ENCODE measurements at places on chromosomes 16 and 17. TPM values are rescaled to one million over a fixed set of nuclear protein-coding genes. Genes with fewer than 3 reads are reported as not detected.

The PHOSPHO1 gene
- not detected for total RNA-seq

DNA sequence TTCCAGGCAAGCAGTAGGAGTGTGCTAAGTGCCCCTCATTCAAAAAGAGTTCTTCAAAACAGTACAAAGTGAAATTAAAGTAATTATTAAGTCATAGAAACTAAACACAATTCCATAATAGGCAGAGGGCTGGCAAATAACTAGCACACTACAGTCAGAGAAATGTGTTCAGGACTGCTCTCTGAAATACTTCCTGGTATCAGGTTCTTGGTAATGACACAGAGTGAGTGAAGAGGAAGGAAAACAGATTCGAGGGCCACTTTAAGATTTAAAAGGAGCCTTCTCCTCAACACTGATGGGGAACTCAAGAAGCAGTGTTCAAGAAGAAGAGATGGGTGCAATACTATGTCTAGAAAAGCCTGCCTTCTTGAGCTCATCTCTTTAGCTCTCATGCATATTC lies 139.2 kb downstream of the TOX3 start:
- H3K4me1 ChIP-seq: no peaks in the 10 kb centered on the region
- H3K36me3 ChIP-seq: no peaks in the 10 kb centered on the region
- DNase-seq: no peak
- H3K27ac ChIP-seq: no peak overlapping the region

- DNase-seq: no peak
- H3K4me3 ChIP-seq: no peak overlapping the region
- no peaks in the 10 kb centered on the region for H3K27me3 ChIP-seq
- H3K27ac ChIP-seq: no peak overlapping the region
- H3K4me1 ChIP-seq: peaks cover 12% of the 10 kb centered on the region
Measured at GRCh38 chr16:56946767-56947603, 14.8 kb upstream of the CETP start.

The CCL4L2 gene
- not detected for total RNA-seq

GRCh38 chr17:52762147-52762793 lies 603.8 kb upstream of the CA10 start:
- no peak overlapping the region for H3K4me3 ChIP-seq
- no peak overlapping the region for H3K27ac ChIP-seq
- H3K4me1 ChIP-seq: no peaks in the 10 kb centered on the region
- no peak for DNase-seq

The HSPB9 gene
- total RNA-seq: not detected

DNA sequence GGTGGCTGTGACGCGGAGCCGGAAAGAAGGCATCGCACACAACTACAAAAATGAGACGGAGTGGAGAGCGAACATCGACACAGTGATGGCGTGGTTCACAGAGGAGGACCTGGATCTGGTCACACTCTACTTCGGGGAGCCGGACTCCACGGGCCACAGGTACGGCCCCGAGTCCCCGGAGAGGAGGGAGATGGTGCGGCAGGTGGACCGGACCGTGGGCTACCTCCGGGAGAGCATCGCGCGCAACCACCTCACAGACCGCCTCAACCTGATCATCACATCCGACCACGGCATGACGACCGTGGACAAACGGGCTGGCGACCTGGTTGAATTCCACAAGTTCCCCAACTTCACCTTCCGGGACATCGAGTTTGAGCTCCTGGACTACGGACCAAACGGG lies 4.4 kb downstream of the ENPP7 start:
- no peaks in the 10 kb centered on the region for H3K4me1 ChIP-seq
- no peak overlapping the region for H3K4me3 ChIP-seq
- H3K27me3 ChIP-seq: no peaks in the 10 kb centered on the region
- H3K27ac ChIP-seq: no peak overlapping the region

GRCh38 chr16:83713597-83713996 lies 94.2 kb upstream of the HSBP1 start:
- no peaks in the 10 kb centered on the region for H3K27me3 ChIP-seq
- no peak overlapping the region for H3K27ac ChIP-seq
- H3K4me1 ChIP-seq: no peaks in the 10 kb centered on the region
- H3K36me3 ChIP-seq: no peaks in the 10 kb centered on the region
- no peak overlapping the region for H3K4me3 ChIP-seq

DNA sequence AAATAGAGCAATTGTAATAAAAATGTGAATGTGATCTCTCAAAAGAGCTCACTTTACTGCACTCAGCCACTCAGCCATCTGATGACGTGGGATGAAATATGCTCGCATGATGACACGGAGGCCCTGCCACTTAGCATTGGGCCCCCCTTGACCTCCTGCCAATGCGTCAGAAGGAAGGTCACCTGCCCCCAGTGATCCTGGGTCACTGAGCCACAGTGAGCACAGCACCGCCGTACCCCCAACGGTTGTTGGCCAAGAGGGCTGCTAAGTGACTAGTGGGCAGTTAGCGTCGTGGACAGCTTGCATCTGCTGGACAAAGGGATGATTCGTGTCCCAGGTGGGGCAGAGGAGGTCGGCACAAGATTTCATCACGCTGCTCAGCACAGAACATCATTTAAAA lies 22.9 kb downstream of the ZC3H18 start:
- H3K27me3 ChIP-seq: no peaks in the 10 kb centered on the region
- H3K4me1 ChIP-seq: peaks cover 52% of the 10 kb centered on the region
- H3K4me3 ChIP-seq: no peak overlapping the region

The PHKG2 gene
- total RNA-seq: 43.9 TPM

GRCh38 chr17:50211249-50212120 lies 10.1 kb upstream of the COL1A1 start:
- H3K27ac ChIP-seq: no peak overlapping the region
- H3K4me1 ChIP-seq: no peaks in the 10 kb centered on the region
- no peak overlapping the region for H3K4me3 ChIP-seq
- no peak for DNase-seq
- no peaks in the 10 kb centered on the region for H3K36me3 ChIP-seq
- peaks cover 4% of the 10 kb centered on the region for H3K27me3 ChIP-seq

GRCh38 chr16:28933171-28933570 lies 1.4 kb downstream of the CD19 start:
- H3K36me3 ChIP-seq: no peaks in the 10 kb centered on the region
- no peak overlapping the region for H3K4me3 ChIP-seq
- H3K27ac ChIP-seq: no peak overlapping the region

DNA sequence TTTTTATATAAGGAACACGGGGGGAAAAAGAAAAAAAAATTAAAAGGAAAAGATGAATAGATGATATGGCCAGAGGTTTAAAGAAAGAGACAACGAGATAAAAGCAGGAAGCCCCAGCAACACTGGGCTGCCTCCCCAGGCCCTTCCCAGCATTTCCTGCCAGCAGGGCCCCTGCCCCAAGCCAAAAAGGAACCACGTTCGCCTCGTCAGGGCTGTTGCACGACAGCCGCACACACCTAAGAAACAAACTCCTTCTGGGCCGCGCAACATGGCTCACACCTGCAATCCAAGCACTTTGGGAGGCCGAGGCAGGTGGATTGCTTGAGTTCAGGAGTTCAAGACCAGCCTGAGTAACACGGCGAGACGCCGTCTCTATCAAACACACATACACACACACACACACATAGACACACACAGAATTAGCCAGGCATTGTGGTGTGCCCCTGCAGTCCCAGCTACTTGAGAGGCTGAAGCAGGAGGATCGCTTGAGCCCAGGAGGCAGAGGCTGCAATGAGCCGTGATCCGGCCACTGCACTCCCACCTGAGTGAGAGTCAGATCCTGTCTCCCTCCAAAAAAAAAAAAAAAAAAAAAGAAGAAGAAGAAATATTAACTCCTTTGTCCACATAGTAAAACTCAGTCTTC lies 83.0 kb downstream of the ANKRD11 start:
- no peaks in the 10 kb centered on the region for H3K36me3 ChIP-seq
- H3K4me3 ChIP-seq: peak overlapping the region; percentile 26
- peaks cover 99% of the 10 kb centered on the region for H3K4me1 ChIP-seq
- peak overlapping the region; percentile 91 for H3K27ac ChIP-seq
- no peaks in the 10 kb centered on the region for H3K27me3 ChIP-seq

The MYH8 gene
- total RNA-seq: not detected

The FOXJ1 gene
- total RNA-seq: 1.0 TPM
